AG09319 (cell line): ENCODE measurements at places on chromosomes 16 and 17.
A peak's percentile ranks its signal among the peaks of the same experiment; 100 is the strongest.

DNA sequence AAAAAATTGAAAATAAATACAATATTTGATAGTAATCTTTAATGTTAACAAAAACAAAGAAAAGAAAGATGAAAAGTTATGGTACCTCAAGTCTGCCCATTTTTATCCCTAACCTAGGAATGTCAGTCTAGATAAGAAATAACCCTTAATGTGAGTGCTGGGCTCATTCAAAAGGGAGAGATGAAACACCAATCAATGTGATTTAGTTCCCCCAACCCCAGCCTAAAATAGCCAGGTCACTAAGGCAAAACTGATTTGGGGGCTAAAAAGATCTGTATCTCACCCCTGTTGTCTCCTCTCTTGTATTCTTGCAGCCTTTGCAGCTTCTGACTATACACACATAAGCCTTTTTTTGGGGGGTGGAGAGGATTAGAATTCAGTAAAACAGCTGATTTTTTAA lies 3.2 kb upstream of the IGF2BP1 start:
- DNase-seq: no peak

DNA sequence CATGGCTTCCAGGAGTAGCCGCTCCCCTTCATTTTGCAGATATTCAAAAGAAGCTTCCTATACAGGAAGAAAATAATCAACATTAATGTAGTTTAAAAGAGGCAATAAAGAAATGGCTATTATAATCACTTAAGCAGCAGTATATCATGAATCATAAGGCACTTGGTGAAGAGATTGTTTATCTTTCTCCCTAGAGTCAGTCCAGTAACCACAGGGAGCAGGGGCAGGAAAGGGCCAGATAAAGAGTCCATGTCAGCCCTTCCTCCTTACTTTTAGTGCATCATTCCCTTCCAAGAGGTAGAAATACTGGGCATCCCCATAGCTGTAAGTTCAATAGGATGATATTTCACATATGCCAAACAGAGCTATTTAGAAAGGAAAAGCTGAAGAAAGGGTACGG lies 184.6 kb upstream of the C17orf78 start:
- no peak for DNase-seq

DNA sequence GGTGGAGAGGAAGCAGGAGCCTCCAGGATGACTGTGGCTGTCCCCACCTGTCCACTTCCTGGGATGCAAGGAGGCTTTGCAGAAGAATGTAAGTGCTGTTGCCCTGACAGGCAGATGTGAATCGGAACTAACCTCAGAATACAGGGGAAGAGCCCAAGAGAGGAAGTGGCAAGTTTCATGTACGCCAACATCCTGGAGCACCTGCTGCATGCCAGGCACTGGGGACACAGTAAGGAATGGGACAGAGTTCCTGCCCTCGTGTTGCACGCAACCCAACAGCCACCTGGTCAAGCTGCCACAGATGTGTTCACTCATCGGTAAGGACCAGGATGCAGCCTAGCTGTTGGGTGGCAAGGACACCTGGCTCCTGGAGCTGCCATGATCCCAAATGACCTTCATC lies 98.6 kb upstream of the RPL38 start:
- no peak for DNase-seq

DNA sequence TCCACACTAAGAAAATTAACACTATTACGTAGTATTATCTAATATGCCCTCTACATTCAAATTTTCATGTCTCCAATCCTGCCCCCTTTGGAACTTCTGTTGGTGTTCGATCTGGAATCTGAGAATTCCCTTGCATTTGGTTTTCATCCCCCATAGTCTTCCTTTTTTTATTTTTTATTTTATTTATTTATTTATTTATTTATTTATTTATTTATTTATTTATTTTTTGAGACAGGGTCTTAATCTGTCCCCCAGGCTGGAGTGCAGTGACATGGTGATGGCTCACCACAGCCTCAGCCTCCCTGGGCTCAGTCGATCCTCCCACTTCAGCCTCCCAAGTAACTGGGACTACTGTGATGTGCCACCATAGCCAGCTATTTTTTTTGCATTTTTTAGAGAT lies 589.3 kb downstream of the MAF start:
- no peak for DNase-seq

DNA sequence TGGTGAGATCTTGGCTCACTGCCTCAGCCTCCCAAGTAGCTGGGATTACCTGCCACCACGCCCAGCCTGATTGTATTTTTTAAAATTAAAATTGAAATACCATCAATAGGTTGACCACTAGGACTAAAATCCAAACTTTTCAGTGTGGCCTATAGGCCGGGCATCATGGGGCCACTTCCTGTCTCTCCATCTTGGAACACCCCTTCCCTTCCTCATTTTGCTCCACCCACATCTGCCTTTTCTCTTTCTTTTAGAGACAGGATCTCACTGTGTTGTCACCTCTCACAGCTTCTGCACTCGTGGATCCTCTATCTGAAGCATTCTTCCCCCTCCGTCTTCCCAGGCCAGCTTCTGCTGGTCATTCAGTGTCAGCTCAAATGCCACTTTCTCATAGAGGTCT lies 57.0 kb downstream of the BMERB1 start:
- no peak for DNase-seq

- no peak for DNase-seq
These were observed 156.4 kb downstream of the C16orf95 start for GRCh38 chr16:87160701-87161337.

- DNase-seq: no peak
These were observed 255.0 kb downstream of the CBLN1 start for GRCh38 chr16:49026566-49027181.

DNA sequence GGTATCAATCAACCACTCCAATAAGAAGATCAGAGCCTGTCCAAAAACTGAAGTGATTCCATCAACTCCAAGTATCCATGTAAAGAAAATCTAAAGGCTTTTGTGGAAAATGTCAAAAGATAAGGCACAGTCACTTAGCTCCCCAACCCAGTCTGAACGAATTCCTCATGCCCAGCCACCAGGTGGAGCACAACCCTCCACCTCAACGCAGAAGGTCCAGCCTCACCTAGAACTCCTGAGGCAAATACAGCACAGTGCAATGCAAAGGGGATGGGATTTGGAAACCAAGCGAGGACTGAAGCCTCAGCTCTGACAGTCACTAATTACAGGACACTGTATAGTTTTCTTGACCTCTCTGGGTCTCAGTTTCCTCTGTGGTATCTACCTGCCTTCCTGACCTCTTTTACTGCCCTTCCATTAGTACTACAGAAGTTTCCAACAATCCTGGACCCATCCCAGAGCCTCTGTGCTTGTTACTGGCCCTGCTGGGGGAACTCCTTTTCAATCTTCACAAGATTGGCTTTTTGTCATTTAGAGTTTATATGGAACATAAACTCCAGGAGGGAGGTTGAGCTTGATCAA lies 2.0 kb downstream of the NCBP3 start:
- DNase-seq: no peak

GRCh38 chr16:9251026-9251425 lies 159.6 kb downstream of the HAPSTR1 start:
- no peak for DNase-seq

DNA sequence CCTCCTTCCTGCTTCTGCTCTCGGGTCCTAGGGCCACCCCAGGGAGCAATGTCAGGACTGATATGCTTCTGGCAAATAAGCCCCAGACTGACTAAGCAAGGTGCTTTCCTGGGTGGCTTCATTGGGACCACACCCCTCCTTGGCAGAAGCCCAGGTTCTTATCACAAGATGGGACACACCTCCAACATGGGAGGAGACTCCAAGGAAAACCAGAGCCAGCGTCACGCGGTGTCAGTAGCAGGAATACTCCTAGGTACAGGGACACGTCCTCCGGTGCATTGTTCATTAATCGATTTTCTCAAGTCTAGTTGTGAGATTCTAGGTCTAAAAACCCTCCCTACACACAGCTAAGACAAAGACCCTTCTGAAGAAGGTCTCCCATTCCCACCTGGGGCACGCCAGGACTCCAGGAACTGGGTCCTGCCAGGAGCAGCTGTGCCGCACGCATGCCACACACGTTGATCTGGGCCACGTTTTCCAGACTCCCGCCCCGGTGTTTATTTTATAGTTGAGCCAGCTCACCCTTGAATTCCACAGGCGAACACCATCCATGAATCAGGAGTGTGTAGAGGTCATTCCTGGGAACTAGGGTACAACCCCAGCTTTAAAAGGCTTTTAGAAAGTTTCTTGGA lies 30.8 kb downstream of the FA2H start:
- DNase-seq: no peak

DNA sequence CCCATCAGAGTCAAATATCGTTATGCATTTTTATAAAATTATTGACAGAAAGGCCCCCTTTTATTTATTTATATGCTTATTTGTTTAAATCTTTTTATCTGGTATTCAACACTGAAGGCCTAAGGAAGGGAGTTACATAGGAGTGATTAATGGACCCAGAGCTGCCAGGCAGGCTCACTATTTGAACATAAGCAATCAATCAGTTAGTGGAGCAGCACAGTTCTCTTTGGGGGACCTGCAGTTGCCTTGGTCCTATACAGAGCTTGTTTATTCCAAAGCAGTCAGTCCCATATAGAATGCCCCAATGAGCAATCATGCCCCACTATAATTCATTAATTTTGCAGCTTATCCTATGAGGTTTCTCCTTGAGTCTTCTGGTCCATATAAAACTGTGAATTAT lies 389.4 kb upstream of the GOT2 start:
- DNase-seq: no peak

- DNase-seq: no peak
These were observed 89.5 kb upstream of the TOB1 start for GRCh38 chr17:50955667-50956120.

DNA sequence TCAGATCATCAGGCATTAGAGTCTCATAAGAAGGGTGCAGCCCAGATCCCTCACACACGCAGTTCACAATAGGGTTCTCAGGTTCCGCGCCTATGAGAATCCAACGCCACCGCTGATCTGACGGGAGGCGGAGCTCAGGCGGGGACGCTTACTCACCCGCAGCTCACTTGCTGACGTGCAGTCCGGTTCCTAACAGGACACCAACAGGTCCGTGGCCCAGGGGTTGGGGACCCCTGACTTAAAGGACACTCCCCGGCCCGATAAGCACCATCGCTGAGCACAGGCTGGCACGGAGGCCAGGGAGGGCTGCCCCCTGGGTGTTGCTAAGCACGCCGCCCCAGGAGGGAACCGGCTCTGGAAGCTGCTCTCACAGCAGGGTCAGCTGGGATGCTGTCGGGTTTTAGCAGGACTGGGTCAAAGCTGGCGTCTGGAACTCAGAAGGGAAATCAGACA lies 30.1 kb upstream of the BAHCC1 start:
- no peak for DNase-seq

- no peak for DNase-seq
These were observed 24.4 kb upstream of the DOC2B start for GRCh38 chr17:205817-206216.

DNA sequence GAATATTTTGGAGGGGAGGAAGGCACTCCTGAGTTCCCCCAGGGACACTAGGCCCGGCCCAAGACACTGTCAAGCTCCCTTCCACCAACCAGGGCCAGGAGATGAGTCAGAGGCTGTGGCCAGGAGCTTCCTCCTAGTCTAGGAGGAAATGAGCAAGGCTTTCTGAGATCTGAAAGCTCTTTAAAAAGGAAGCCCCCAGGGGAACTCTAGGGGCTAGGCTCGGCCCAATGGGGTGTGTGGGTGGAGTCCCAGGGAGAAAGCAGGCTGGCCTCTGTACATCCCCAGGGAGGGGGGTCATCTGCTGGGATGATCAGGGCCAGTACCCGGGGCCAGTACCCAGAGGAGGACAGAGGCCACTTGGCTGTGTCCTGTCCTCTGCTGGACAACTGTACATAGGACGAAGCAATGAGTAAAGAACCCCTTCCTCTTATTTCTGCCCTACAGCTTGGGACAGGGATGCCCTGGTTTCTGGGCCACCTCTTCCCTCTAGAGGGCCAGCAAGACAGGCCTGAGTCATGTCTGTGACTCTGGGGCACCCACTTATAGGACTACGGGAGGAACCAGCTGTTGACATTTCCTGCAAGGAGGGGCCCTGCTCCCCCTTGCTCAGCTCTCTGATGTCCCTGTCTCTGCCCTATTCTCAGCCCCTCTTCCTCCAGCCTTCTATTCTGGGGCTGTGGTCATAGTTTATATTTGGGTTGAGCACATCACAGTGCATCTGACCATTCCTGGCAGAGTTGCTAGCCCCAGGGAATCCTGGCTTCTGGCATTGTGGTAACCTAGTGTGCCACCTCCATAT lies 2.7 kb downstream of the FHOD1 start:
- DNase-seq: peak; percentile 38
